Fibroblast of pulmonary artery (primary cell): ENCODE measurements at places on chromosomes 6 and 20.
A peak's percentile ranks its signal among the peaks of the same experiment; 100 is the strongest.

- no peak for DNase-seq
Observed at GRCh38 chr6:42316981-42317380, 99.3 kb upstream of the MRPS10 start.

- peak; percentile 17 for DNase-seq
Observed at GRCh38 chr6:54621285-54621684, 225.3 kb upstream of the FAM83B start.

DNA sequence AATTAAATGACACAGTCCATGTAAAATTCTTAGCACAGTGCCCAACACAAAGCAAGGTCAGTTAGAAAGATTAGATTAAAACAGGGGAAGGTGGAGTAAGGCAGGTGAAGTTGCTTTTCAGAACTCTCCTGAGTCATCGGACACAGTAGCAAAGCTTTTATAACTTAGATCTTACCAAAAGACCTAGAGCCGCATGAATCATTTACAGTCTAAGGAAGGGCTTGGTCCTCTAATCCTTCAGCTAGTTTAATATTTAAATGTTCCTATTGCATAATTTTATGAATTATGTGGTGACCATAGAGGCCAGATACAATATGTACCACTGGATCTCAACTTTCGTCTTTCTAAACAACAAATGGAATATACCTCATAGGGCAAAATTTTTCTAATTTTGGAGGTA is 202.1 kb upstream of the SNX9 start:
- no peak for DNase-seq

DNA sequence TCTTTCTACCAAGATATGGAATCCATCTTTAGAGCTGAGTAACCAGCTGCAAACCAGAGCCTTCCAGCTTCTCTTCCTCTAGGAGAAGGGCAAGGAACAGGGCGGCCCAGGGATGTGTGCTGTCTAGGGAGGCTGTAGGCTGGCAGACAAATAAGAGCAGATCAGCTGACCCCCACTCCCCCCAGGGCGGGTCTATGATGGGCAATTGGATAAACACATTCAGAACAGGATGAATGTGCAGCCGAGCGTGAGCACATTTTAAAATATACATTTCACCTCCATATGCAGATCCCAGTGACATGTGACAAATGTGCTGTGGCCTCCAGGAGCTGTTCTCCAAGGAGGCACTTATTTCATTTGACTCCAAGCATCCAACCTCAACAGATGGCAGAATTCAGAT is 580.1 kb downstream of the PTPRT start:
- no peak for DNase-seq

DNA sequence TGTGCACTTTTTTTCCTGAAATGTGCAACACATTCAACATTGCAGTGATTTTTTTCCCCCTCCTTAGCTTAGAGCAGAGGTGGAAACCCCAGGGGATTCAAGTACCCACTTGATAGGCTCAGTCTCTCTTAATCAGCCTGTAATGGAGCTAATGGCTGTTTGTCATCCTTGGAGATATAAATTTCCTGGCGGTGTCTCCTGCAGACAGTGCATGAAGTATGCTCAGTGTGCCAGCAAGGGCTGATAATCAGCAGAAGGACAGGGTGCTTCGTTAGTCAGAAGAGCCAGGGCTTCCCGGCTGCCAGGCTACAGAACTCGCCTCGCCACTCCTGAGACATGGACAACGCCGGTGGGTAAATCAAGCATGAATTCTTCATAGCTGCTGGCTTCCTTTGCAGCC is 69.8 kb upstream of the PHACTR2 start:
- no peak for DNase-seq

DNA sequence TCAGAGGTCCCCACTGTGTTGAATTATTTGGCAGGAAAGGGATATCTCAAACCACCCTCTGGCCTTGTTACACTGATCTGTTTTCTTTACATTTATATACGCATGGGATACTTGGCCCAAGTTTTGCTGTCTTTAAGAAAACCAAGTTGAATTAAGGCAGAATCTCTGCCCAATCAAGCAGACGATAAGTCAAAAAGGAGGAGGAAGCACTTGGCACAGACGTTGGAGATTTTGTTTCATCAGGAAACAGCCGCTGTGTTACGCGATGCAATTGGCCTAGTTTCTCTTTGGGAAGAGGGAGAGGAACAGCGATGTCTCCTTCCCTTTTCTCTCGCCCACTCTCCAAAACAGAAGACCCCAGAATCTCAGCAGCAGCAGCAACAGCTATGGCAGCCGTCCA is 20.2 kb upstream of the NAA20 start:
- DNase-seq: peak; percentile 47

- no peak for DNase-seq
Observed at GRCh38 chr20:44034965-44035635, 120.4 kb downstream of the TOX2 start.
